ENCODE measurements at places on chromosomes 16 and 17.

DNA sequence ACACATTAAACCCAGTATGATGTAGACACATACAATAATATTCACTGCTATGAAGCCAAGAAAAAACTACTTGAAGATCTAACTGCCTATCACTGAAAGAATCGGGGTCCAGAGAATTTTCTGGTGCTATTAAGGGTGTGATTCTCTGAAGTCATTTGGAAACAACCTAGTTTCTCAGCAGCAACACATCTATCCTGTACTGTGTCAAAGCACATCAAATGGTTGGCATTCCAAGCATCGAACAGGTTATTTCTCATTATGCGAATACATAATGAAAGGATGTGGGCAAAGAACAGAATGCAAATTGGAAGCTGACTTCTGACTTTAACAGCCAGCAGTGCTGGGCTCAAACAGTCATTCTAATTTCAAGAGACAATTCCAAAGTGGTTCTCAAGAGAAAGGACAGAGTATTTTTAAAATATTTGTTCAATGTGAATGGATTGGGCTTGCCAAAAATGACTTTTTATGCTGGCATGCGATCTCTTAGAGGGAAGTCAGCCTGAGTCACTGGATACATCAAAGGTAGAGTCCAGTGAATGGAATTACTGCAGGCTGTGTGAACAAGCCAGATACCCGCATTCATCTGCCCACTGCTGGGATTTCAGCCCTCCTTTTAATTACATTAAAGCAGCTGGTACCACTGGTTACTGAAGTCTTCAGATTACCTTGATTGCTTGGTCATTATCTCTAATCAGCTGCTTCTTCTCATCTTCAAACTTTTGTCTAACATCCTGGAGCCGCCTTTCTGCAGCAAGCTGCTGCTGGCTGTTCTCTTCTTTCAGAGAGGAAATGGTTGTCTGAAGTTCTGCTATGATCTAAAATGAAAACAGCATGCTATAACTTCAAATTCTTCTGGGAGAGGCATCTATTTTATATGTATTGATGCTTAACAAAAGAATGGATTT lies 181.2 kb upstream of the AXIN2 start:
- DNase-seq = no peak

DNA sequence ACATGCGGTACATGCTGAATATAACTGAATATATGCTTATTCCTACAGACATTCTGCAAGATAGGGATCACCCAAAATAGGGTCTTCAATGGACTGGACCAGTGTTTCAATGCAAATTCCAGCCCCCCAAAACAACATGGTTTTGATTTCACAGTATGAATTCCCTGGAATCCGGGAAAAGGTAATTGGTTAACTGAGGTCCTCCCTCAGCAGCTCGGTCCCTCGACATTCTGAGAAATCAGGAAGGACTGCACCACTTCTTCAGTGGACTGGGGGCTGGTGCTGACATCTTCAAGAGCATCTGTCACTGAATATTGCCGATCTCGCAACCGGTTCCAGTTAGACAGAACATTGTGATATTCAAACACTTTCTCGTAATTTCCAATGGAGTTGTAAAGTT lies 25.1 kb downstream of the CHCT1 start:
- no peak for DNase-seq

- no peak for DNase-seq
These were observed 21.5 kb downstream of the FBXO31 start for GRCh38 chr16:87361916-87362619.

DNA sequence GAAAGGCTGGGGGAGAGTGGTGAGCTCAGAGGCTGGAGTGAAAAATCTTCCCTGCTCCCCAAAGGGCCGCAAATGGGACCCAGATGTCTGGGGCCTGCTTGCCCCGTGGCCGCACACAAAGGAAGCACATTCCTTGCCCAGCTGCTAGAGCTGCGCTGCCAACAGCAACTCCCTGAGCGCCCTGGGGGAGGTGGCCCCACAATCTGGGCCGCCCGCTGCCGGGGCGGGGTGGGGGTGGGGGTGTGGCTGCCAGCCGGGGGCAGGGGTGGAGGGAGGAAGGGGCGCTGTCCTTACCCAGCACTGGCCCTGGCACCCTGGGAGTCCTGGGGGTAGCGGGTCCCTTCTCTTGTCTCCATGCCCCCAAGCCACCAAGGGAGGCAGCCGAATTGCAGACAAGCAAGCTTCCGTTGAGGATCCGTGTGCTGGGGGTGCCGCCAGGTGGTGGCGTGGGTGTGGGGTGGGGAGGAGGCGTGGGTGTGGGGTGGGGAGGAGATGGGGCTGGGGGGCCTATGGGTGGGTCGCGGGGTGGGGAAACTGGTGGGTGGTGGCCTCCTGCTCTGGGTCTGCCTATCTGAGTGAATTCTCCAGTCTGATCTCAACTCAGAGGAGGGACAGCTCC lies 48.4 kb upstream of the PABPN1L start:
- DNase-seq = no peak

- DNase-seq = no peak
These were observed 44.8 kb upstream of the FBXO47 start for GRCh38 chr17:39011907-39012468.

- no peak for DNase-seq
These were observed 1.5 kb upstream of the ABCA6 start for GRCh38 chr17:69143151-69143550.

DNA sequence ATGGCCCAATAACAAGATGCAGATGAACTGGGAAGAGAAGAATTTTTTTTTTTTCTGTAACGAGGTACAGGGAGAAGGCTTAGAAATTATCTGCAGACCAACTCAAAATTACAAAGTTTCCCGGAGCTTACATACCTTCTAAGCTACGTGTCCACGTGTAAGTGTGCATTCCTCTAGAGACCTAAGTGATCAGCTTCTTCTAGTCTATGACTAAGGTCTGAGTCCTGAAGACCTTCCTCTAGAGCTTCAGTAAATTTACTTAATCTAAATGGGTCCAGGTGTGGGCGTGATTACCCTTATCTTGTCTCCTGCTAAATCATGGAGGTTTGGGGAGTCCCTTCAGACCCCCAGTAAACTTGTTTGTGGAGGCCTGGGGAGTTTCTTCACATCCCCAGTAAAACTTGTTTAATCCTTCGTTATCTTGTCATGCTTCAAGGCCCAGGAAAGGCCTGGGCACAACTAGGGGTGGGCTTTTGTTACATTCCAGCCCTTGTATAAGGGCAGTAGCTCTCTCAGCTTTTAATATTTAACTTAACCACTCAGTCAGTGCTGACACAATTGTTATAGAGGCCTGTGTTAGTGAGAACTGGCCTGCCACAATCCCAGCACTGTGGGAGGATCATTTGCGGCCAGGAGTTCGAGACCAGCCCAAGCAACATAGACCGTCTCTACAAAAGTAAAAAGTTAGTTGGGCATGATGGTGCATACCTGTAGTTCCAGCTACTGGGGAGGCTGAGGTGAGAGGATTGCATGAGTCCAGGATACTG lies 342.3 kb downstream of the SNX29 start:
- no peak for DNase-seq

DNA sequence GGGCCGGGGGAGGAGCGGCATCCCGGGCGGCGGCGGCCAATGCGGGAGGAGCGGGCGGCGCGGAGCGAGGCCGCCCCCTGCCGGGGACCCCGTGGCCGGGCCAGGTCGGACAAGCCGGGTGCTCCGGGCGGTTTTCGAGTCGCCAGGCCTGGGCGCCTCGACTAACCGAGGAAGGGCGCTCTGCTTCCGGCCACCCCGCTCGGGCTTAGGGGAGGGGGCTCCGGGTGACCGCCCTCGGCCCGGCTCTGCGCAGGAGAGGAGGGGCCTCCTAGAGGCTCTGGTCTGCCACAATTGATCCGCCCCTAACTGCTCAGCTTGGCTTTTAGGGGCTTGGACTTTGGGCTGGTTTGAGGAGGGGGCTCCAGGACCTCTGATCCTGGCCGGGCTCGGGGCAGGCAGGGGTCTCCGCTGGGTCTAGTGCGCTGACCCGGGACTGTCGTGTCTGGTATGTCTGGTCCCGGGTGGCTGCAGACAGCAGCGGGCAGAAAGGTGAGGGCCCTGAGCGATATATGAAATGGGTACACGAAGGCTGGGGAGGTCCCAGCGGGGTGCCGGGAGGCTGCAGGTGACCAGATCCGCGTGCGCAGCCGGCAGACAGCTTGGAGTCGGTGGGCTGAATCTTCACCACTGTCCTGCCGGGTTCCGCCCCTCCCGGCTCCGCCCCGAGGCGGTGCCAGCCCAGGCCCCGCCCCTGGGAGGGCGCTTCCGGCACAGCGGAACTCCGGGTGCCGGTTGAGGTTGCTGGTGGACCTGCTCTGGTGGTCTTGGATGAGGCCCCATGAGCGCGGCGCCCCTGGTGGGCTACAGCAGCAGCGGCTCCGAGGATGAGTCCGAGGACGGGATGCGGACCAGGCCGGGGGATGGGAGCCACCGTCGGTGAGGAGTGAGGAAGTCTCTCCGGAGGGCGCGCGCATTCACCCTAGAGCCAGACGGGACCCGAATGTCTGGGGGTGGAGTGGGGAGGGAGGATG lies at the start of gene USB1:
TSS of gene USB1 (plus strand) at position 702 of the 971 bp plus-strand sequence. CDS start at position 779, 77 bp downstream.
- DNase-seq = peak; percentile 66

DNA sequence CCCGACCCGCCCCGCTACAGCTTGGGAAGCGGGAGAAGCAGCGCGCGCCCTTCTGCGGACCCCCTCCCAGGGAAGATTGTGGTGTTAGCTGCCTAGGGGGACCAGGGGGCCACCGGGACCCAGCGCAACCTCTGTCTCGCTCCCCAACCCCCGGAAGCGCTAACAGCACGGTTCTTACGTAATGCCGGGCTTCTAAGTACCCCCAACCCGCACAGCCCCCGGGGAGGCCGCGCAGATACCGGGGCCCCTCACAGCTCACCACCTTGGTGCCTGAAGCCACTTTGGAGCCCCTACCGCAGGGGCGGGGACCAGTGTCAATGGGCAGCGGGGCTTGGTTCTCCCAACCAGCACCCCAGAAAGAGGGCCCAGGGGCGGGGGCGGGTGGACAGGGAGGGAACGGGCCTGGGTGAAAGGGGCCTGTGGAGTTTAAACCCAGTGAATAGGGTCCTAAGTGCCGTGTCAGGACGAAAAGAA lies 348 bp downstream of the MPP2 start:
- DNase-seq = peak; percentile 30

DNA sequence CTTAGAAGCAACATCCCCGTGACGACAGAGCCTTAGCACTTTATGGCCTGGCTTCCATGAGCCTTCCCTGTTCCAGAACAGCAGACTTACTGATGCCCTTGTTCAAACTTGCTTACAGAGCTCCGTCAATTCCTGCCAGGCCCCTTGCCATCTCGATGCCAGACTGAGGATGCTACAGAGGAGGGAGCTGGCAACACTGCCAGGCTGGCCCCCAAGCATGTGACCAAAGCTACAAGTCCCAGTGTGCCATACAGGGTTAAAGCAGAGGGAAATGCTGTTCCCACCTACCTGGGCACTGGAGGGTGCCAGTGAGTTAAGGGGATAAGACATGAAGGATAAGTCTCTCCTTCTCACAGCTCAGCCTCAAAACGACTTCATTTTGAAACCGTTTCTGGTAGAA lies 33.5 kb upstream of the SREBF1 start:
- no peak for DNase-seq

Data from activated naive CD4-positive, alpha-beta T cell (primary cell).